ENCODE measurements at places on chromosomes 6 and 20. TPM values are rescaled to one million over a fixed set of nuclear protein-coding genes. Genes with fewer than 3 reads are reported as not detected.

- DNase-seq: no peak
Measured at GRCh38 chr6:125714441-125715090, 34.9 kb upstream of the HEY2 start.

GRCh38 chr6:5087389-5087788, 2.2 kb downstream of the PPP1R3G start:
- no peak for DNase-seq

DNA sequence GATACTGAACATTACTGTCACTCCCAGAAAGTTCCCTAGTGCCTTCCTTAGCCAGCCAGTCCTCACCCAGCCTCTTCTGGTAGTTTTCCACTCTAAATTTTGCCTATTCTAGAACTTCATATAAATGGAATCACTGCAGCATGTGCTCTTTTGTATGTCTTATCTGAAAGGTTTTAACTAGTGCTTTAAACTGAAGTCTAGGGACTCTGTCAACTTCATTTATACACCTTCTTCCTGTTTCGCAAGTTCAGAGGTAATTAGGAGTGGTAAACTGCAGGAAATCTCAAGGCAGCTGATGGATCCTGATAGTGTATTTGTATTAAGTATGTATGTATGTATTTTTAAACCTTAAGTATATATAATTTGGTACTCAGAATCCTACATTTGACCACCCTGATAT, 94.3 kb downstream of the TCP11 start:
- no peak for DNase-seq

- DNase-seq: peak; percentile 80
Measured at GRCh38 chr6:3825331-3825831, 23.8 kb upstream of the FAM50B start.

DNA sequence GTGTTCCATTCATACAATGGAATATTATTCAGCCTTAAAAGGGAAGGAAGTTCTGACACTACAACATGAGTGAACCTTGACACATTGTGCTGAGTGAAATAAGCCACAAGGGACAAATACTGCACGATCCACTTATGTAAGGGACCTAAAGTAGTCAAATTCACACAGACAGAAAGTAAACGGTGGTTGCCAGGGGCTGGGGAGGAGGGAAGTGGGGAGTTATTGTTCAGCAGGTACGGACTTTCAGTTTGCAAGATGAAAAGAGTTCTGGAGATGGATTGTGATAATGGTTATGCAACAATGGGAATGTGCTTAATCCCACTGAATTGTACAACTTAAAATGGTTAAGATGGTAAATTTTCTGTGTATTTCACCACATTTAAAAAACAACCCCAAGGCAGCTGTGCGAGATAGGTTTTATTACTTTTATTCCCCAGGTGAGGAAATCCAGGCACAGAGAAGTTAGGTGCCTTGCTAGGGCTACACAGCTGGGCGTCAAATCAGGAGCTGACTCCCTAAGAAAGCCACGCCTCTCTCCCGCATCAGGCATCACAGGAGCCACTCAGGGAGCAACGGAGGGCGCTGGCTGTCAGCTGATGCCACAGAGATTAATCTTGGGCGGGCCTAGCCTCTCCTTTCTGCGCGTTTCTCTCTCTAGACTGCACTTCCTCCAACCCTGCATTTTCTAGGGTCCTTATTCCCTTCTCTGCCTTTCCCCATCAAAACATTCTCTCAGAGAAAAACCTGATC, 9.3 kb upstream of the TRAF3IP2 start:
- DNase-seq: no peak

TRIM39 gene
- total RNA-seq: 12.1 TPM

Data from osteoblast (primary cell).